Suprapubic skin (tissue), 4 donors: ENCODE measurements at places on chromosomes 16 and 17.

- DNase-seq = no peak
These were observed 18.2 kb upstream of the HLF start for GRCh38 chr17:55246583-55246982.

- no peak for DNase-seq
These were observed 3.9 kb downstream of the VPS35L start for GRCh38 chr16:19559242-19559910.

GRCh38 chr17:71902894-71903506 is 217.8 kb upstream of the SOX9 start:
- no peak for DNase-seq

- no peak for DNase-seq
These were observed 775 bp upstream of the SP6 start for GRCh38 chr17:47851764-47852112.

GRCh38 chr17:14776791-14777190 is 475.9 kb downstream of the HS3ST3B1 start:
- DNase-seq = no peak
